ENCODE measurements at places on chromosomes 6 and 20.

DNA sequence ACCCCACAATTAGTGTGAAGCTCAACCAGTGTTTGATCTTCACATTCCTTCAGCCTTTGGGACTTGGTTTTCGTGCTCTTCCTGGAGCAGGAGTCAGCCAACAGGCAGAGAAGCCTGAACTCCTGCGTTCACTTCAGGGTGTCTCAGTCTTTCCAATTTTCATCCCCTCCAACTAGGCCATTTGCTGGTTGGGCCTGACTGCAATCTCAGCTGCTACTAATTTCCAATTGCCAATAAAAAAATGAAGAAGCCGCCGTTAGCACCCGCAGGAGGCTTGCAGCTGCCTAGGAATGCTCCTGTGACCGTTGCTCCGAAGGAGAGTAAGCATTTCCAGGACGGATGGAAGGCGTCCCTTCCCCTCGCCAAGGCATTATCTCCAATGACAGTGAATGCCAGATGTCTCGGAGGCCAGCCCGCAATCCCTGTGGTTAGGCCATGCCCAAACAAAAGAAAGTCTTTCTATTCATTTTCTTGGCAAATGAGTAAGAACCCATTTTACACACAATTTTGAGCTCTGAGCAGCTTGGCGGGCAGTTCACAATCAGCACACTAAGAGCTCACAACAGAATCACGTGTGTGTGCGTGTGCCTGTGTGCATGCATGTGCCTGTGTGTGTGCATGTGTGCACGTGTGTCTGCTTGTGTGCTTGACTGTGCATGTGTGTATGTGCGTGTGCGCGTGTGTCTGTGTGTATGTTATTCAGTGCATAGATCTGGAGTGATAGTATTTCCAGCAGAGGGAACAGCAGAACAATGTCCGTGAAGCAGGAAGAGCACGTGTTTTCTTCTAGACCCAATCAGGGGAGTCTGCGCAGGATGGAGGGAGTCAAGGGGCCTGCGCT is 301.2 kb downstream of the SMOC2 start:
- DNase-seq, result no peak

GRCh38 chr6:7868926-7869325 is 41.7 kb downstream of the TXNDC5 start:
- no peak for DNase-seq

DNA sequence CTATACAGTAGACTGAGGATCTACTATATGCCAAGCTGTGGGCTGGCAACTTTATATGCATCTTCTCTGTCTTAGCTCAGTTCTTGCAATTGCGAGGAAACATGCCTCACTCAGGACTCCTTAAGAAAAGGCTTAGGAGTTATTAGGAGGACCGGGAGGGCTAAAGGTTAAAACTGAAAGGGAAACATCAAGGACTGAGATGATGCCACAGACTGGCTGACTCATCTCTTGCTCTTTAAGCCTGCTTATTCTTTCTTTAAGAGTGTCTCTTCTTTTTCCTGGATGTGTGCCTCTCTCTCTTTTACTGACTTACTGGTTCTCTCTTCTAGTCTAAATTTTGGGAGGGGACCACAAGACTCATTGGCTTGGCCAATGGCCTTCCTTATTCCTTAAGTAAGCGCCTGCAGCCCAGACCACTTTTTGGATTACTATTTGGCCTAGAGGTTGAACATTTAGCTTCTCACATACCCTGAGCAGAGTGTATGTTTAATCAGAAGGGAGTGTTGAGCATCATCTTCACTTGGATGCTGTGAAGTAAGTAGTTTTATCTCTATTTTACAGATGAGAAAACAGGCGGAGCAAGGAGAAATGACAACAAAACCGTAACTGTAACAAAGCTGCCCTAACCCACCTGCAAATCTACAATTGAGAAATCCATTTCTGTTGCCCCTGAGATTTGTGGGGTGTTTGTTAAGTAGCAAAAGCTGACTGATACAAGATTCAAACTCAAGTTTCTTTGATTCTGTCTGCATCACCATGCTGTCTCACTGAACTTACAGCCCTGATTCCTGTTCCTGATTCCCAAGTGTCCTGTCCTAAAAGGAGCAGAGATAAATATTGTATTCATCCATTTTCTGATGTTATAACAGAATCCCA is 7.2 kb upstream of the SDC4 start:
- no peak for DNase-seq

GRCh38 chr6:166438211-166438861 is 55.6 kb upstream of the MPC1 start:
- no peak for DNase-seq

- DNase-seq, result no peak
Observed at GRCh38 chr20:6632187-6632586, 135.3 kb upstream of the BMP2 start.

GRCh38 chr20:62235001-62235776 is 3.1 kb upstream of the OSBPL2 start:
- no peak for DNase-seq

DNA sequence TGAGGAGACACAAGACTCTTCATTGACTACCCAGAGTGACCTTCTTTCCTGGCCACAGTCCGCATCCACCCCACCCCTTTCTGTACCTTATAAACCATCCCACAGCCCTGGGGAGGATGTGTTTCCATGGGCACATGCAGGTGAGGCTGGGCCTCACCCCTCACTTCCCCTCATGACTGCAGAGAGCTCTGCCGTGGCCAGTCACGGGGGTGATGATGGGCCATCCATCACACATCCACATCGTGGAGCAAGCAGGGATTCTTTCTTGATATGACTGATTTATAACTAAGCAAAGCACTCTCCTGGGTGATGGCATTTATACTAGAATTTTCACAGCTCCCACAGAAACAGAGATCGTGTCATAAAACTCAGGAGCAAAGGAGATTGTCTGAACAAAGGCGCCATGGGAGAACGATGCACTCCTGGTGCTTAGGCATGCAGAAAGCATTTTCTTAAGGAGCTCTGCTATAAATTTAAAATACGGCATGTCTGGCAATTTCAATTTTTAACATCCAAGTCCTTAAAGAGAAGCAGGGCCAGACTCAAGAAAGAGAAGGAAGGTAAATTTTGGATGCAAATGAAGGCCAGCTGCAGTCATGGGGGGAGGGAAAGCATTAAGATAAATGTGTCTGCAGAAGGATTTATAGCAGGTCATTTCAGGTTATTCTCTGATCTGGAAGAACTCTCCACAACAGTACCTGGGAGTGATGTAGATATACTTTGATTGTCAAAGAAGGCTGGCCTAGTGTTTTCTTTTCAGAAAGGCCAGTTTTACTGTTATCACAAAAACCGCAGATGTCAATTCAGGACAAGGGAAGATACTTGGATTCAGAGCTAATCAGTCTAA is 777.0 kb downstream of the C6orf118 start:
- DNase-seq, result no peak

DNA sequence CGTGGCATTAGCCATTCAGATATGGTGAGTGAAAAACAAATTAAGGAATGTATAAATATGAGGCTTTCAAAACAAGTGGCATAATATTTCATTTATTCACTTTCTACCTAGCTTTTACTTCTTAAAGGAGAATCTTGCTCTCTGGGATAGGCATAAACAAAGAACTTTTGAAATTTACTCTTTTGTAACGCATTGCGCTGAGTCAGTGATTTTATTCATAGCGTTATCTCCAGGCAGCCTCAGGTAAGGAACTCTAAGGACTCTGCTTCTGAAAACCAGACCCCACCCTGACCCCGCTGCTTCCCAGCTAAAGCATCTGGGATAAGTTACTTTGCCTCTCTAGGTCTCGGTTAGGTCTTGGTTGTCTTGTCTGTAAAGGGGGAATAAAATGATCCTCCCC is 234.7 kb downstream of the MYLK4 start:
- DNase-seq, result no peak
